Stimulated activated CD4-positive, alpha-beta T cell treated with anti-CD3 and anti-CD28 coated beads, TNF-alpha, amount 100 ng/mL, for 48 hours (primary cell): ENCODE measurements at places on chromosomes 2 and 18.

GRCh38 chr2:182792441-182792840, 74.0 kb downstream of the FRZB start:
- DNase-seq = no peak

DNA sequence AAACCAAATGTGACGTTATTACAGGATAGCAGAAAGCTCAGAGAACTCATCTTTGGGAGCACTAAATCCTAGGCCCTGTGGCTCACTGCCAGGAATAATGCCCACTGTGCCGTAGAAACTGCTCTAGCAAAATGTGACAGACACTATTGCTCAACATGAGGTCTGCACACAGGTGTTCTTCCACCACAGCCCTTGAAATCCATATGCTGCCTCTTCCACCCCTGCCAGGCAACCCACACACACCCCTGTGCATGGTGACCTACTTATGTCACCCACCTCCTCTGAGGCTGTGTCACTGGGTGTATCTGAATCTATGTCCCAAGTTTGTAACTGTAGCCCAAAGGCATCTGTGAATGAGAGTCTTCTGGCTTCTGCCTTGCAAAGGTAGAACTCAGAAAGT, 66.1 kb upstream of the MBOAT2 start:
- DNase-seq = no peak

- DNase-seq = no peak
These were observed 677.7 kb upstream of the CELF4 start for GRCh38 chr18:38243291-38243690.

GRCh38 chr18:58076052-58076451, 32.0 kb downstream of the NEDD4L start:
- DNase-seq = no peak

GRCh38 chr2:27803046-27803445, 31.5 kb downstream of the MRPL33 start:
- no peak for DNase-seq

- no peak for DNase-seq
These were observed 129.7 kb downstream of the RTP5 start for GRCh38 chr2:241999184-241999583.

GRCh38 chr2:11799826-11800225, 53.4 kb downstream of the LPIN1 start:
- no peak for DNase-seq

DNA sequence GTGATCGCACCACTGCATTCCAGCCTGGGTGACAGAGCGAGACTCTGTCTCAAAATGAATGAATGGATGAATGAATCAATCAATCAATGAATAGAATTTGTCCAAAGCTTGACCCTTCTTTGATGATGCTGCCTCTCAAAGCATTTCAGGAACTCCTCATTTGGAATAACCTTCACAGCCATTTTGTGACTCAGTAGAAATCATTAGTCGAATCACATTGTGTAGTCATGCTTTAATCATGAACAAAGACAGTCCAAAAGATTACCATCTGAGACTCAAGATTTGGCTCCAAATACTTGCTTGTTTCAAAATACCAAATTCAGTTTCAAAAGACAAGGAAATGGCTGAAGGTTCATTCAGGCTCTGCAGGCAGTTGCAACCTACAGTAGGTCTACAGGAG, 83.1 kb downstream of the VWA3B start:
- DNase-seq = no peak

GRCh38 chr2:71166812-71167211, 36.4 kb downstream of the MPHOSPH10 start:
- DNase-seq = no peak

DNA sequence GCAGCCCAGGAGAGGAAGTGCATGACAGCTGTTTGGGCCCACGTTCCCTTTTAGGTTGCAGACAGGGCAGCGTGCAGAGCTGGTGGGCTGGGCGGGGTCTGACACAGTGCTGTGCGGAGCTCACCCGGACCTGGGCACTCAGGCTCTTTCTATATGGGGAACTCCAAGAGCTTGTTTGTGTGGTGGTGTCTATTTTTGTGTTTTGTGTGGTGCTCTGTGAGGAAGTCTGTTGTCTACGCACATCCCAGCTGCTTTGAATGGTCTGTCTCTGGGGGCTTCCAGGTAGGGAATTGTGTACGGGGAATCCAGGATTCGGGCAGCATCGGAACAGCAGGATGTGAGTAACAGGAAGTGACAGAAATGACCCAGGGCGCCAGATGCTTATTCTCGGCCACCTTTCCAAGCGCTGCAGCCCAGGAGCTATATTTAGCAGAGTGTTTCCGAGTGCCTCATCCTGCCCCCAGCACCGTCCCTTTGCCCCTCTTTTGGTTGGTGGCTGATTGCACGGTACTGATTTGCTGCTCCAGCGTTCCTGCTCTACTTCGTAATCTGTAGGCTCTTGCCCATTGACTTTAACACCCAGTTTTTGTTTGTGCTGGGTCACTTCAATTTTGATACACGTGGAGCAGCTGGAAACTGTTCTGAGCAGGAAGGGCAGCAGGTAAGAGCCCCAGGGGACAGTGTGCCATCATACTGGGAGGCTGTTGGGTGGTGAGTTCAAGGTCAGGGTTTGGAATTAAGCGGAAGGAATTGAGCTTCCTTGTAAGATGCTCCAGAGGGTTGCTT, 64.7 kb downstream of the DGKD start:
- DNase-seq = no peak

DNA sequence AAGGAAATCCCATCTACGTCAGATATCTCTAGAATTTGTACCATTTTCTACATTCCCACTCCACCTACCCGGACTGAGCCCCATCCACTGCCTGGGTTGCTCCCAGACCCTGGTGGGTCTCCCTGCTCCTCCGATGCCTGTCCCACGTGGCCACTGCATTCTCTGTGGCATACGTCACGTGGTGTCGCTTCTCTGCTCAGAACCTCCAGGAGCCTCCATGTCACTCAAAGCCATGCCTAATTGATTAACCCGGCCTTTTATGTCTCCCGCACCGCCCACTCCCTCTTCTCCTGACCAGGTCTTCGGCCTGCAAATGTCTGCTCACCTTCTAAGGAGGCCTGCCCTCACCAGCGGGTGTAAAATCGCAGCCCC, 176.6 kb downstream of the HDAC4 start:
- DNase-seq = no peak

GRCh38 chr2:120469426-120469825, 123.5 kb downstream of the INHBB start:
- DNase-seq = no peak

DNA sequence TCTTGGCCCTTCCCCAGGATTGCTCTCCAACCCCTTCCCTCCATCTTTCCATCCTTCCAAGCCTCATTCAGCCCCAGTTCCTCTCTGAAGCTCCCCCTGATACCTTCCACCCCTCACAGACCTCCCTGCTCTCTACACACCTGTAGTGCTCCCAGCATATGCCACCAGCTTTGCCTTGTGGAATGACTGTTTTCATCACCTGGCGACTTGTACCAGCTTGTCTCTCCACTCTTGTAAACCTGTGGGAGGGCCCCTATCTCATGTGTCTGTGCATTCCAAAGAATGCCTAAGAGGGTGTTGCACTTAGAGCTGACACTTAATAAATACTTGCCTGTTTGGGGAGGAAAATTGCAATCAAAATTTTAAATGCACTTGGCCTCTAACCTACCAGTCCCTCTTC, 198.7 kb downstream of the BCL11A start:
- no peak for DNase-seq

DNA sequence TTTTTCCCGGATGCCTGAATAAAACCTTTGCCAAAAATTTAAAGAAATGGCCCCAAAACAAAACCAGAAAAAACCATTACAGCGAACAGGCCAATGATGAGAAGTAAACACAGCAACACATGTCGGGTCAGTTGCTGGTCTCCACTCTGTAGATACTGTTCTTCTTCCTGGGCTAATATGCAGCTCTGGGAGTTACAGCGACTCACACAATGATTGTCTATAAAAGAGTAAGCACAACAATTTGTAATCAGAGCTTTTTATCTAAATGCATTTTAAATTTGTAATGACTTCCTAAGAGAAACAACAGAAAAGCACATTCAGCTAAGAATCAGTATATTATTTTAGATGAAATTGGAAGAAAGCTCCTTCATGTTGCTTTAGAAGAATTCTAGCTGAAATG, 40.3 kb downstream of the GPR155 start:
- DNase-seq = no peak

DNA sequence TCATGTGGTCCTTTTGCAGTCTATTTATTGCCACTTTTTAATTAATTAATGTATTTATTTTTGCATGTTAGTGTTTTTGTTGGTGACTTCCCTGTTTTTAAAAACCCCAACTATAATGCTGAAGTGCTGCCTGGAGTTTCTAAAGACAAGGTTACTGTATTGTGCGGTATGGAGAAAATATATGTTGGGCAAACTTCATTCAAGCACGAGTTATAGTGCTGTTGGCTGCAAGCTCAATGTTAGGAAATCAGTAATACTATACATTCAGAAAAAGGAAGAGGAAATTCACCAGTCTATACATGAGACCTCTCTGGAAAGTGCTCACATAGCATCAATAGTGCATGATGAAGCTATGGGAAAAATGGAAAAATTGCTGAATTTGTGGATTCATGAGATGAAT, 15.4 kb upstream of the RBMS1 start:
- DNase-seq = no peak

- no peak for DNase-seq
These were observed 121.0 kb upstream of the XPO1 start for GRCh38 chr2:61658841-61659780.

DNA sequence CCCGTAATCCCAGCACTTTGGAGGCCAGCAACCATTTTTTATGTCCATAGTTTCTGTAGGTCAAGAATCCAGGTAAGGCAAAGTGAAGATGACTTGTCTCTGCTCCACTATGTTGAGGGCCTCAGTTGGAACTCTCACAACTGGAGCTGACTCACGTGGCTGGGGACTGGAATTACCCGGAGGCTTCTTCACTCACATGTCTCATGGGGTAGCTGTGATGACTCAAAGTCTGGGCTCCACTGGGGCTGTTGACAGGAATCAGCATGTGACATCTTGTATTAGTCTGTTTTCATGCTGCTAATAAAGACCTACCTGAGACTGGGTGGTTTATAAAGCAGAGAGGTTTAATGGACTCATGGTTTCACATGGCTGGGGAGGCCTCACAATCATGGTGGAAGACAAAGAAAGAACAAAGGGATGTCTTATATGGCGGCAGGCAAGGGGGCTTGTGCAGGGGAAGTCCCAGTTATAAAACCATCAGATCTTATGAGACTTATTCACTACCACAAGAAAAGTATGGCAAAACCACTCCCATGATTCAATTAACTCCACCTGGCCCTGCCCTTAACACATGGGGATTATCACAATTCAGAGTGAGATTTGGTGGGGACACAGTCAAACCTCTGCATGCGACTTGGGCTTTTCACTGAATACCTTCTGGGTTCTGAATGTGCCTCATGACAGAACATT, 7.8 kb upstream of the PPP1R1C start:
- DNase-seq = no peak

DNA sequence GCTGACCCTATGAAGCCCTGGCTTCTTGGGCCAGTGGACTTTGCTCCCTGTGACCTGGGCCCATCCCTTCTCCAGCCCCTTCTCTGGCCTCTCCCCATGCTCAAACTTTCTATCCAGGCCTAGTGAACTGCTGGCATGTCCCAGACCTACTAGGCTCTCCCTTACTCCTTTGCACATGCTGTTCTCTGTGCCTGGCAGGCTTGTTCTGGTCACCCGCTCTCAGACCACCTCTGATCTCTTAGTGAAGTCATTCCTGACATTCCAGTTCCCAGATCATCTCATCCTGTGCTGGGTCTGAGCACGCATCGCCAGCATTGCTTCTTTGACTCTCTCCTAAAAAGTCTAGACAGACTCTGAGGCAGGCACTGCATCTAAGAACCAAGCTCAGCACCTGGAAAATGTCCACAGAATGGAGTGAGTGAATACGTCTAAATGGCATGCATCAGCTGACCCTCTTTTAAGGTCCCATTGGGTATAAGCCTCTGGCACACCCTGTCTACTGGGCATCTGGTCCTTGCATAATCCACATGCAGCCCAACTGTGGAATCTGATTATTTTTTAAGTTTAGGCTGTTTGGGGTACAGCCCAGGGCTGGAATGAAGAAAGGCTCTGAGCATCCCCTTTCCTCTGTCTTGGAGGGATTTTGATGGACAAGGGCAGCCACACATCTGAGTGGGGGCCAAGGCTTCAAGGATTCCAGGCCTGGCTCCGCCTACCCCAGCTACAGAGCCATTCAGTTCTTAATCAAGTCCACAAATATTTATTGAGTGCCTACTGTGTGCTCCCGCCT, 130.6 kb upstream of the HAAO start:
- DNase-seq = no peak

- no peak for DNase-seq
These were observed 169.2 kb downstream of the CDH20 start for GRCh38 chr18:61502472-61502871.

DNA sequence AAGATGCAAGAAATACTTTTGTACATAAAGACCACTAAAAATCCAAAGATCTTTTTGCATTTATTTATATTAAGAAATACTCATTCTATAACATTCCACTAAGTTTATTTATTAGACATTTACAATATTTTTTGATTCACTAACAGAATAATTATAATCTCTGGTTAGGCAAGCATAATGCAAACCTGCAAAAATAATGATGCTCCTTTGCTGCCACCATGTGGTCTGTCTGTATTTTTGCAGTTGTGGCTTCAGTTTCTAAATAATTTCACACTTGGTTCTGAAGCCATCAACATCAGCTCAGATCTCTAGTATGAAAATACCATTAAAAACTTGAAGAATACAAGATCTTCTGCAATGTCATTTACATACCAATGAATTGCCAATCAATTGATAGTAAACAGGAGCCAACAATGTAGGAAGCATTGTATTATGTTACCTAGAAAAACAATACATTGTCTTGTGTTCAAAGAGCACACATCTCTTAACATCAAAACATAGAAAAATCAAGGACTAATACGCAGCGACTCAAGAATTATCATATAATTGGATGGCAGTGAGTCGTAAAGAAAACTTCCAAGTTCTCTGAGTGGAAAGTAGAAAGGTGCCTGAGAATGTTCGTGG, 28.8 kb upstream of the WDR75 start:
- DNase-seq = peak; percentile 11

- no peak for DNase-seq
These were observed 418.2 kb upstream of the ZEB2 start for GRCh38 chr2:144937910-144938709.

- no peak for DNase-seq
These were observed 303.4 kb upstream of the NRXN1 start for GRCh38 chr2:51335087-51336058.

DNA sequence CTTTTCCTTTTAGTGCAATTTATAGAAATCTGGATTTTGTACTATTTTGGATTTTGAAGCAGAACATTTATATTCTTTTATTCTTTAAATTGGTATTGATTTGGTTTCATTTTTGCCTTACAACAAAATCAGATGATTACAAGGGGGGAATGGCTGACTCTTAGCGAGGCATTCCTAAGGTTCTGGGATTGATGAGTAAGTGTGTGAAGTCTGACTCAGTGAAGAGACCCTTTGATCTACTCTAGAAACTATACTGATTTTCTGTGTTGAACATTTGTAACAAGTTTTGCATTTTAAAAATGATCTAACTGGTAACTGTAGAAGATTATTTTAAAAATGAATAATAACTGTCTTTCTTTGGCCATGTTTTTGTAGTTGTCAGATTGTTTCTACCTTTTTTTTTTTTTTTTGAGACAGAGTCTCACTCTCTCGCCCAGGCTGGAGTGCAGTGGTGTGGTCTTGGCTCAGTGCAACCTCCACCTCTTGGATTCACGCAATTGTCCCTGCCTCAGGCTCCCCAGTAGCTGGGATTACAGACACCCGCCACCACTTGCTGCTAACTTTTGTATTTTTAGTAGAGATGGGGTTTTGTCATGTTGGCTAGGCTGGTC, 48.7 kb downstream of the TTC39C start:
- no peak for DNase-seq
